Peyer's patch (tissue), 4 donors: ENCODE measurements at places on chromosomes 3 and 15. TPM values are rescaled to one million over a fixed set of nuclear protein-coding genes. Genes with fewer than 3 reads are reported as not detected.

Gene LIPH
- 27.5 TPM for total RNA-seq

Gene ITIH1
- total RNA-seq = not detected

Gene SHC4
- total RNA-seq = not detected

Gene C2CD4A
- total RNA-seq = 0.18 TPM

Gene ATG3
- total RNA-seq = 86.3 TPM

DNA sequence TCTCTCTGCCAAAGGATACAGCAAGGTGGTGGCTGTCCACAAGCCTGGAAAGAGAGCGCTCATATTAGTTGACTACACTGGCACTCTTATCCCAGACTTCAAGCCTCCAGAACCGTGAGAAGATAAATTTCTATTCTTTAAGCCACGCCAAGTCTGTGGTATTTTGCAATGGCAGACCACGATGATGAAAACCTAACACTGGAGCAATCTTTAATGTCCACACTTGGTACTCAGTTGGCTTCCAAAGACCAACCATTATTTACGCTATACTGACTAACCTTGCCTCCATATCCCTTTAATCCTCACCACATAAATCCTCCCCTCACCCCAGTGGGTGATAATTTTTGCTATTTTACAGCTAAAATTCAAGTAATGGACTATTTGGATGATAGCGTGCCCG, 16.9 kb upstream of the LACTB start:
- no peak overlapping the region for H3K27ac ChIP-seq
- H3K27me3 ChIP-seq = no peaks in the 10 kb centered on the region
- no peak overlapping the region for H3K4me3 ChIP-seq
- H3K4me1 ChIP-seq = no peaks in the 10 kb centered on the region

GRCh38 chr15:99434506-99435112, 131.2 kb upstream of the MEF2A start:
- H3K4me3 ChIP-seq = no peak overlapping the region
- H3K4me1 ChIP-seq = peaks cover 15% of the 10 kb centered on the region
- H3K36me3 ChIP-seq = no peaks in the 10 kb centered on the region

GRCh38 chr3:77380136-77380535, 340.2 kb downstream of the ROBO2 start:
- no peaks in the 10 kb centered on the region for H3K4me1 ChIP-seq
- no peaks in the 10 kb centered on the region for H3K27me3 ChIP-seq
- H3K36me3 ChIP-seq = no peaks in the 10 kb centered on the region
- DNase-seq = no peak

DNA sequence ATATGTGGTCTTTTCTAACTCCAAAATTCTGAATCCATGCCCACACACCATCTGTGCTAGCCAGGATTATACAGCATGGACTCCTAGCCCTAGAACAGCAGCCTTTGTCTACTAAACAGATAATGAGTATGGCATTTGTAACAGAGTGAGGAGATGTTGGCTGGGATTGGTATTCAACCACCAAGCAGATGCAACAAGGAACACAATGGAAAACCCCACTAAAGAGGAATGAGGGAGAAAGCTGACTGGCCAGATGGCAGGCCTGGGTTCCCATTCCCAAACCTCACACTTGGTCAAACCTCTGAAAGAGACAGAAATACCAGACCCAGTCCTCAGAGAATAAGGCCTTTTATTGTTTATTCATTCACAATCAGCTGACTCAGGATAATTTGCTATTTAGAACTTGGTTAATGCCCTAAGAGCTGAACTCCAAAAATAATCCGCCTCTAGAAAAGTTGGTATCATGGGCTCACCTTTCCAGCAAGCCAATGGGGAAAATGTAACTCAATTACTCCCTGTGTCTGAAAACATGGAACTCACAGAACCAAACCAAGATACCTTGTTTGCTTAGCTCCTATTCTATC, 145.6 kb downstream of the LRRC3B start:
- no peak overlapping the region for H3K4me3 ChIP-seq
- no peaks in the 10 kb centered on the region for H3K36me3 ChIP-seq
- no peaks in the 10 kb centered on the region for H3K27me3 ChIP-seq
- no peak for DNase-seq
- H3K4me1 ChIP-seq = no peaks in the 10 kb centered on the region

- no peak overlapping the region for H3K27ac ChIP-seq
- H3K27me3 ChIP-seq = no peaks in the 10 kb centered on the region
- no peaks in the 10 kb centered on the region for H3K4me1 ChIP-seq
- H3K4me3 ChIP-seq = no peak overlapping the region
Measured at GRCh38 chr15:100090411-100090810, 251.4 kb downstream of the ADAMTS17 start.

DNA sequence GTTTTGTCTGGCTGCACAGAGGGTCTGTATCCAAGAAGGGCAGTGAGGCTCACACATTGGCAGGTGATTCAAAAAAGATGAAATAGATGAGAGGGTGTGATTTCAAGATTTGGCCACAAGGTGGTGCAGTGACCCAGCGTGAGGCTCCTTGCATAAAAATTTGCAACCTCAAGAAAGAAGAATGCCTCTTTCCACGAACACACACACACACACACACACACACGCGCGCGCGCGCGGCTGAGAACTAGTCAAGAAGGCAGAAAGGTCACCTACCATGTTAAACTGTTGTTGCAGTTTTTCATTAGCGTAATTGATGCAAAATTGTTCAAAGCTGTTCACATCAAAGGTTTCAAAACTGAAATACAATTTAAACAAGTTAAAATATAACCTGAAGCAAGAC, 39.2 kb downstream of the MYO5C start:
- no peaks in the 10 kb centered on the region for H3K36me3 ChIP-seq
- H3K27me3 ChIP-seq = no peaks in the 10 kb centered on the region
- H3K4me3 ChIP-seq = no peak overlapping the region
- H3K4me1 ChIP-seq = peaks cover 2% of the 10 kb centered on the region
- H3K27ac ChIP-seq = no peak overlapping the region

DNA sequence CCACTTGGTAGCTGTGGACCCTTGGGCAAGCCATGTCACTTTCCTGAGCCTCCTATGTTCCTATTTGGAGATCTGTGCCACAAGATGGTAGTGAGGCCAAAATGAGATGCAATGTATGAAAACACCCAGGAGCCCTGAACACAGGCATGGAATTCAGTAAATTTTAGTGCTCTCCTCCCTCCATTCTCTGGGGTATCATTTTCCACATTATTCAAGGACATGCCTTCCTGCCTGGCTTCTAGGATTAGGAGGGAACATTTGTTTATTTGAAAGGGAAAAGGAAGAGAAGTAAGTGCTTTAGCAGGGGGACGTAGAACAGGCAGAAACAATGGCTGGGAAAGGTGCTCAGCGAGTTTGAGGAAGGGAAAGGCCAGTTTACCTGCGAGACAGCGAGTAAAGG, 98.8 kb downstream of the ATG7 start:
- no peaks in the 10 kb centered on the region for H3K4me1 ChIP-seq
- DNase-seq = no peak
- H3K4me3 ChIP-seq = no peak overlapping the region
- no peaks in the 10 kb centered on the region for H3K36me3 ChIP-seq

- no peak overlapping the region for H3K4me3 ChIP-seq
- no peak overlapping the region for H3K27ac ChIP-seq
- H3K27me3 ChIP-seq = no peaks in the 10 kb centered on the region
- no peak for DNase-seq
- peaks cover 10% of the 10 kb centered on the region for H3K4me1 ChIP-seq
Measured at GRCh38 chr3:50296721-50297383, 2.4 kb downstream of the HYAL3 start.
